HT-29 (cell line): ENCODE measurements at places on chromosomes 16 and 17.

DNA sequence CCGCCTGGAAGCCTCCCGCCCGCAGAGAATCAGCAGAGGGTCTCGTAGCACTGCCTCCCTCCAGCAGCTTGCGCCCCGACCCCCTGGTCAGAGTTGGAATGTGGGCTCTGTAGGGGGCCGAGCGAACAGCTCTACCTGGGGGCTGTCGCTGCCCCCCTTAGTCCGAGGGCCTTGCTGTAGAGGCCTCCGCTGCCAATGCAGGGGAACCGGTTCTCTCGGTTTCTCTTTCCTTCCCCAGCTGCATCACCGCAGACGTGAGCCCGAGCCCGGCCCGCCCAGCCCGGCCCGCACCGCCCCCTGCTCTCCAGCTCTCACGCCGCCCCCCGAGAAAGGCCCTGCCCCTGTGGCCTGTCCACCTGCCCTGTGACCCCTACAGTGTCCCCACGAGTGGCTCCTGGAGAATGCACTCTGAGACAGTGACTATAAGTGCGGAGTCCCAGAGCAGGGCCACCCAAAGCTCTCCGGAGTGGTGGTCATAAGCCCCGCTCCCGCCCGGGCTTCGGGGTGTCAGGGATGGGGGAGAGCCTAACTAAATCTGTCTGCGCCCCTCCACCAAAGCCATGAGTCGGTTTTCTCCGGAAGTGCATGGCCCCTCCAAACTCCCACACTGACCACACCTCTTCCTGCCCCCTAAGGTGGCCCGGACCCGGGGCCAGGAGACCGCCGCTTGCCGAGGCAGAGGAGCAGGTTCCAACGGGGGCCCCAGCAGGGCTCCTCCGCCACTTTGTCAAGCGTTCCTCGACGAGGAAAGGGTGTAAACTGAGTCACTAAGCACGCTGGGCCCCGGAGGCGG is 1.7 kb downstream of the ARHGAP27 start:
- DNase-seq, result peak; percentile 89

DNA sequence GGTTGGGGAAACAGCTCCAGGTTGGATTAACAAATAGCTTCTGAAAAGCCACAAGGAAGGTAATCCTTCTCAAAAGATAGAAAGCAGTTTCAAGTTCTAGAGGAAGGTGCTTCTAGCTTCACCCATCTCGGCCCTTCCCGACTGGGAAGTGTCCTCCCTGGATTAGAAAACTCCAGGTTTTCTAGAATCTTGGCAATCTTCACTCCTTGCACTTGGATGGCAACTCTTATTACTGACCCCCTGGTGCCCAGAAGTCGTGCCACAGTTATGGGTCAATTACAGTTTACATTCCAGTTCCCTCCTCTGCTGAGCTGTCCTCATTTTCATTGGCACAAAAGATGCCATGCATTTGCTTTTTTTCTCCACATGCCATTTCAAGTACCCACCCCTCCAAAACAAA is 65.6 kb downstream of the SMG6 start:
- DNase-seq, result no peak

GRCh38 chr16:17339764-17340541 is 130.8 kb downstream of the XYLT1 start:
- DNase-seq, result no peak

GRCh38 chr17:4785311-4786105 is 656 bp downstream of the VMO1 start:
- no peak for DNase-seq

DNA sequence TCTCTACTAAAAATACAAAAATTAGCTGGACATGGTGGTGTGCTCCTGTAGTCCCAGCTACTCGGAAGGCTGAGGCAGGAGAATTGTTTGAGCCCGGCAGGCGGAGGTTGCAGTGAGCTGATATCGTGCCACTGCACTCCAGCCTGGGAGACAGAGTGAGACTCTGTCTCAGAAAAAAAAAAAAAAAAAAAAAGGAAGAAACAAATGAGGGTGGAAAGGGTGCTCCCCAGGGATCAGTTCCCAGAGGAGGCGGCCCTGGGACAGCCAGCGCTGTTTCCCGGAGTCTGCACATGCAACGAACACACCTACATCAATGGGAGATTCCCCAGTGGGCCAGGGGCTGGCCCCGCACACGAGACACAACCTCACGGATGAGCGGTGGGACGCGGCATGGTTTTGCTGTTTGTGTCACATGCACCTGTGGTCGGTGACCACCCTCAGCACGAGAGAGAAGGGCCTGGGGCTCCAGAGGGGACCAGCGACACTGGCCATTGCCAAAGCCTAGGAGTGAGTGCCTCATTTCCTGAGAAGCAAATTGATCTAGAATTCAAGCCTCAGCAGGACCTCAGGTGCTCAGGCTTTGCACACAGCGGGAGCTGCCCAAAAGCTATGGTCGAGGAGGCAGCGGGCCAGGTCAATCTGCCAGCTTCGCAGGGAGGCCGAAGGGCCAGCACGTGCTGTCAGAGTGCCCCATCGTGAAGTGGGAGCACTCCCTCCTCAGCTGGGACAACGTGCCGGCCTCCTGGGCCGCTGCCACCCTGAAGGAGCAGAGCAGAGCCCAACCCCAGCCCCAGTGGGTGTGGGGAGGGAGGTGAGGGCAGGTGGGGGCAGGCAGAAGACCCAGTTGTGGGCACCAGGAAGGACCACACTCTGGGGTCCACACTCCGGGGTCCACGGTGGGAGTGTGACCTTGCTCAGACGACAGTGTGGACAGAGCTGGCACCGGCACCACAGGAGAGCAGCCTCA is 13.8 kb upstream of the WDR45B start:
- DNase-seq, result no peak

DNA sequence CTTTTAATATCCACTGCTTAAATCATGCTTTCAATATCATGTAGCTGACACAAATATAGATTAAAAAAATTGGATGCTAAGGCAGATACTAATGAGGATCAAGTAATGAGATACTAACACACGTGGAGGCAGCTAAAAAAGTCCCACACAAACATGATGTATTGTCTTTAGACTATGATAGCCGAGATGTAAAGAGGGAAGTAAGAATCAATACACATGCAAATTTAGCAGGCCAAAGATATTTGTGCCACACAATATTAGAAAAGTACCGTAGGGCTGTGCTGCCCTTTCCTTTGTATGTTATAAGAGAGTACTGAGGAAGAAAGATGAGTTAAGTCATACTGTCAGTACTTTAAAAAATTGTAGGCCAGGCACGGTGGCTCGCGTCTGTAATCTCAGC is 51.4 kb upstream of the STAC2 start:
- no peak for DNase-seq

- peak; percentile 60 for DNase-seq
Measured at GRCh38 chr16:53945996-53946395, 242.0 kb downstream of the FTO start.

GRCh38 chr17:47895347-47895855 is 635 bp upstream of the SP2 start:
- DNase-seq, result no peak
